ENCODE measurements at places on chromosomes 1 and 21.

DNA sequence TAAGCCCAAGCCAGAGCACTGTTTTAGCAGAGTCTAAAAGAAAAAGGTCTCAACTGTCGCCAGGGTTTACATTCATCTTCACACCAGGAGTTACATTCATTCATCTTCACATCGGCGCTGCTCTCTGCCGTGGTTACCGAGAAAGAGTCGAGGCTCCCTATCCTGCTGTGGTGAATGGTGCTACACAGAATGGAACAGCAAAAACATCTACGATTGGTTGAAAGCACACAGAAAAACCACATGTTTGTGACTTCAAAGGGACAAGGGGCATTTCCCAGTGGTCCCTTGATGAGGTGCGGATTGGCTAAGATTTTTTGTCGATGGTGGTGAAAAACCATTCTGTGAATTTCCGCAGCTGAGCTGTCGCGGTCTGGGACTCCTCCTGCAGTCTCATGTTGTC is 231.1 kb downstream of the SIPA1L2 start:
- no peak for DNase-seq

- DNase-seq: no peak
These were observed 57.8 kb downstream of the SIK1 start for GRCh38 chr21:43369124-43369523.

DNA sequence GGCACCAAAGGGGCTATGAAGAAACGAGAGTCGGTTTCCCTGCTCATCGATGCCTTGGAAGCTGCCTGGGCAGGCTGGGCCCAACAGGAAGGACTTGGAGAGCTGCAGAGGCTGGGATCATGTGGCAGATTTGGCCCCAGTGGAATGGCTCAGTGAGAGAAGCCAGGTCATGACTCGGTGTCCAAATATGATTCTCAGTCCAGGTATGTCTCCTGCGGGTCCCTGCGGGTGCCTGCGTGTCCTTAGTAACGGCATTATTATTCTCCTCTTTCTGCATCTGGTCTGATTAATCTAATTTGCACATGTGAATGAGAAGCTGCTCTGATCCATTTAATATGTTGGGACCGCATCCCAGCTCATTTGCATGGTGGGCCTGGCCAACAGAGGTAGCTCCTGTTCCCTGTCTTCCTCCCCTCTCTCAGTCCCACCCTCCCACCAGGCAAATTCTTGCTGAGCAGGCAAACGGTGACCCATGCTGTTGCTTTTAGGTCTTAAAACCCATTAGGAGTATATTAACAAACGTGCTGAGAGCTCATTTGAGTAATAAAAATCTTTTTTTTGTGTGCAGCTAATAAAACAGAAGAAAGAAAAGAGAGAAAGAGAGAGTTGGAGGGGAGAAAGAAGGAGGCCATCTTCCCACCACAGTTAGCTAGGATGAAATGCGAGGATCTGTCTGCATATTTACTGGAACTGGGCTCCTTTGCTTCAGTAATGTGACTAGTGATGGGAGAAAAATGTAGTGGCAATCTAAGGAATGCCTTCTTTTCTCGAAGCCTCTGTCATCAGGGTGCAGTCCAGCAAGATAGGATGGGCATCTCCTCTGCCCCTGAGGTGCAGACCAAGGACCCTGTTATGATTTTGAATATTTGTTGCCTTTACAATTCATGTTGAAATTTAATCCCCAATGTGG is 133.5 kb downstream of the HMGB4 start:
- no peak for DNase-seq

DNA sequence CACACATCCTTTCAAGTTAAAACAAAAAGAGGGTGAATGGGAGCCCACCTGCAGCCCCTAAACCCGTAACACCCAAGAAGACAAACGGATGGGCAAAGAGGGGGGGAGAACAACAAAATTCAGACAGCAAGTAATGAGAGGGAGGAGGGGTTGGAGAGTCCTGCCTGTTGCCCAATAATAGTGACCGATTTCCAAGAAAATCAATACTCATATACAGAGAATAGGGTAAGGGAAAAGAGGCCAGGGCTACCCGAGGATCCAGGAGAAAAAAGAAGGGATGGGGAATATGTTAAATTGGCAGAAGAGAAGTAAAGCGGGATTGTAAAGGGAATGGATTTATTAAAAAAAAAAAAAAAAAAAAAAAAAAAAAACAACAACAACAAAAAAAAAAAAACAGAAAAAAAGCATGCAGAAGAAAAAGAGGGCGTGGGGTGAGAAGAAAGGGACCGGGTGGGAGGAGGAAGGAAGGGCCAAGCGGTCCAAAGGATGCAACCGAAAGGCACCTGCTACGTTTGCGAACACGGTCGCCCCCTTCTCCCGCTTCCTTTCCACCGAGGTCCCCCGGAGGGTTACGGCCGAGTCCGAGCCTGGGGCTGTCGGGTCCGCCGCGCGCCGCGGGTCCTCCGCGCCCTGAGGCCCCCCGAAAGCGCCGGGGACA is 930 bp downstream of the SLC30A10 start:
- DNase-seq: no peak

Data from muscle of arm (tissue), 14 donors.